ENCODE measurements at places on chromosomes 6 and 20. TPM values are rescaled to one million over a fixed set of nuclear protein-coding genes. Genes with fewer than 3 reads are reported as not detected.

GRCh38 chr20:4435225-4435624 lies 286.5 kb upstream of the PRND start:
- DNase-seq = no peak
- H3K27ac ChIP-seq = no peak overlapping the region
- H3K4me3 ChIP-seq = no peak overlapping the region
- no peaks in the 10 kb centered on the region for H3K4me1 ChIP-seq
- peaks cover 4% of the 10 kb centered on the region for H3K27me3 ChIP-seq
- no peaks in the 10 kb centered on the region for H3K36me3 ChIP-seq

- no peak for DNase-seq
- H3K27ac ChIP-seq = no peak overlapping the region
- H3K4me3 ChIP-seq = no peak overlapping the region
- peaks cover 29% of the 10 kb centered on the region for H3K4me1 ChIP-seq
- H3K36me3 ChIP-seq = peaks cover 23% of the 10 kb centered on the region
- no peaks in the 10 kb centered on the region for H3K27me3 ChIP-seq
Observed at GRCh38 chr20:25259788-25260254, 11.9 kb downstream of the PYGB start.

The PI16 gene
- 3.4 TPM for total RNA-seq

GRCh38 chr6:17828149-17828548 lies 121.4 kb upstream of the NUP153 start:
- H3K4me3 ChIP-seq = no peak overlapping the region
- no peak for DNase-seq
- H3K27me3 ChIP-seq = no peaks in the 10 kb centered on the region
- no peaks in the 10 kb centered on the region for H3K4me1 ChIP-seq
- H3K27ac ChIP-seq = no peak overlapping the region

GRCh38 chr6:28747631-28748157 lies 176.1 kb downstream of the TRIM27 start:
- H3K27me3 ChIP-seq = peaks cover 63% of the 10 kb centered on the region
- H3K4me3 ChIP-seq = no peak overlapping the region
- H3K27ac ChIP-seq = no peak overlapping the region
- H3K4me1 ChIP-seq = no peaks in the 10 kb centered on the region
- no peaks in the 10 kb centered on the region for H3K36me3 ChIP-seq

The USP49 gene
- 2.7 TPM for total RNA-seq

The CRYBG1 gene
- 24.9 TPM for total RNA-seq

The C20orf141 gene
- not detected for total RNA-seq

- H3K27me3 ChIP-seq = no peaks in the 10 kb centered on the region
- no peaks in the 10 kb centered on the region for H3K36me3 ChIP-seq
- no peaks in the 10 kb centered on the region for H3K4me1 ChIP-seq
- H3K27ac ChIP-seq = no peak overlapping the region
- no peak overlapping the region for H3K4me3 ChIP-seq
Observed at GRCh38 chr6:83462524-83462923, 31.7 kb upstream of the ME1 start.

- no peak overlapping the region for H3K27ac ChIP-seq
- no peaks in the 10 kb centered on the region for H3K36me3 ChIP-seq
- H3K4me3 ChIP-seq = no peak overlapping the region
- H3K4me1 ChIP-seq = no peaks in the 10 kb centered on the region
- no peaks in the 10 kb centered on the region for H3K27me3 ChIP-seq
Observed at GRCh38 chr20:21968486-21968885, 263.0 kb downstream of the PAX1 start.

GRCh38 chr20:39036011-39036410 lies 73.9 kb downstream of the DHX35 start:
- H3K27ac ChIP-seq = peak overlapping the region; percentile 11
- no peak overlapping the region for H3K4me3 ChIP-seq
- H3K36me3 ChIP-seq = peaks cover 77% of the 10 kb centered on the region
- no peaks in the 10 kb centered on the region for H3K27me3 ChIP-seq
- no peak for DNase-seq

DNA sequence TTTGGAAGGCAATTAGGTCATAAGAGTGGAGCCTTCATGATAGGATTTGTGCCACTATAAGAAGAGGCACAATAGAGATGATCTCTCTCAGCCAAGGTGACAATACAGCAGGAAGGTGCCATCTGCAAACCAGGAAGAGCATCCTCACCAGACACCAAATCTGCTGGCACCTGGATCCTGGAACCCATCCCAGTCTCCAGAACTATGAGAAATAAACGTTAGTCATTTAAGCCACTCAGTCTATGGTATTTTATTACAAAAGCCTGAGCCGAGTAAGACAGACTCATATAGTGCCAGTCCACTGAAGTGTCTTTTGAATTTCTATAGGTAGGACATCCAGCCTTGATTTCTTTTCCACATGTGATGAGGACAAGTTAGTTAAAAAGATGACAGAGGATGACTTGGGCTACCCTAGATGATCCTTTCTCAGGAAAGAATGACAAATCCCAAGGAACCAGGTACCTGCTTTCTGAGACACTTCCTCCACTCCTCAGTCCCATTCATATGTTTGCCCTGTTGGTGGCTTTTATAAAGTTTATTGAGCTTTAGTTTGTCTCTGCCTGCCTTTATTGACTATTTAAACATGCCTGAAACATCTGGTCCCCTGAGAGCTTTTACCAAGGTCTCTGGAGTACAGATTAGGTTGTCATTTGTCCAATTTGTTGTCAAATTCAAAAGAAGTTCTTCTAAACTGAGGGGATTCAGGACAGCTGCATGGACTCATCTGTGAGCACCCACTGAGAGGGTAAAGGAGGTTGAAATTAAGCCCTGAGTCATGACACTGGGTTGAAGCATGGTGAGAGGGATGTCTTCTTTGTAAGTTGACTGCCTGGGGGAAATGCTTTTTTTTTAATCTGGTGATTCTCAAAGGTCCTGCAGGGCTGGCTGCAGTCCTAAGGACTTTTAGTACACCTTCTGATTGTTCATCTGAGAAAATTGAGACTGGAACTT lies 165.0 kb upstream of the PLCB4 start:
- no peak overlapping the region for H3K27ac ChIP-seq
- no peak overlapping the region for H3K4me3 ChIP-seq
- no peaks in the 10 kb centered on the region for H3K27me3 ChIP-seq
- H3K36me3 ChIP-seq = no peaks in the 10 kb centered on the region
- no peaks in the 10 kb centered on the region for H3K4me1 ChIP-seq

DNA sequence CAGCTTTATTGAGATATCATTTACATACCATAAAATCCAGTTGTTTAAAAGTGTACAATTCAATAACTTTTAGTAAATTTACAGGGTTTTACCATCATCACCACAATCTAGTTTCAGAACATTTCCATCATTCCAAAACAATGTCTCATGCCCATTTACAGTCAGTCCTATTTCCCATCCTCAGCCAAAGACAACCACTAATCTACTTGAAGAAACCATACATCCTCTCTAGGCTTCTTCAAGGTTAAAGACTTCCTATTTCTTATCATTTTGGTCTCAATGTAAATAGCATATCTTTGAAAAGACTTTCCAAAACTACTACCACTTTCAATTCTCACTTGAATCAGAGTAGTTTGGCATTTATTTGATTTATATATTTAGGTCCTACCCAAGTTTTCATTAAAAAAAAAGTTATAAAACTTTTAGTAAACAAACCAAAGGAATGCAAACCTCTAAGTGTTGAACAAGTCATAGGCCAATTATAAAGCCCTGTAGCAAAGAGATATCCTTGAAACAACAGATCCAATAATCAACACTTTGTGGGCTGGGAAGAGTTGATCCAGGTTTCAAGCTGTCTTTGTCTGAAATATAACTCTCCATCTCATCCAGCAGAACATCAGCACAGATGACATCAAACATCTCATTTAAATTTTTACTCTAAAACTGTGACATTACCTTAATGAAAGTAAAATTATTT lies 211.3 kb upstream of the RUNX2 start:
- no peak for DNase-seq
- H3K27ac ChIP-seq = no peak overlapping the region
- no peaks in the 10 kb centered on the region for H3K4me1 ChIP-seq
- no peak overlapping the region for H3K4me3 ChIP-seq
- H3K36me3 ChIP-seq = no peaks in the 10 kb centered on the region

The HLA-DRB5 gene
- 197 TPM for total RNA-seq

The ADGRB3 gene
- total RNA-seq = 3.5 TPM

DNA sequence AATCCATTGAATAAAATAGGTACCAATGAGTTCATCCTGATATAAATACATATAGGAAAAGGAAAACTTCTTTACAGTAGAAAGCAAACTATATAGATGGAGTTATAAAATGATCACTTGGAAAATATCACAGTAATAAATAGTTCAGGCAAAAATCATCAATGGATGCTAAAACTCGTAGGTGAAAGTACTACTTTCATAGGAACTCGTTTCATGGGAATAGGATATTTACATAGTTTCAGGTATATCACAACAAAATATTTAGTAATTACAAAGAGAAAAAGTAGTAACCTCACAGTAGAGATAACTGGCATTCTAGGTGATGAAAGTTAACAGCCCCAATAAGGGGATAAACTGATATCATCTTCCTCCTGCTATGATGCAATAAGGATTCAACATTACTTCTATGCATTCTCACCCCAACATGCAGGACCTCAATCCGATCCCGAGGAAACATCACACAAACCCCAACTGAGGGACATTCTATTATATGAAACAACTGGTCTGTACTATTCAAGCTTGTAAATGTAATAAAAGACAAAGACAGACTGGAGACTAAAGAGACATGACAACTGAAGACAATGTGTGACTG lies 13.7 kb downstream of the DDO start:
- no peak overlapping the region for H3K27ac ChIP-seq
- no peaks in the 10 kb centered on the region for H3K36me3 ChIP-seq
- no peak overlapping the region for H3K4me3 ChIP-seq
- H3K27me3 ChIP-seq = no peaks in the 10 kb centered on the region
- DNase-seq = no peak

DNA sequence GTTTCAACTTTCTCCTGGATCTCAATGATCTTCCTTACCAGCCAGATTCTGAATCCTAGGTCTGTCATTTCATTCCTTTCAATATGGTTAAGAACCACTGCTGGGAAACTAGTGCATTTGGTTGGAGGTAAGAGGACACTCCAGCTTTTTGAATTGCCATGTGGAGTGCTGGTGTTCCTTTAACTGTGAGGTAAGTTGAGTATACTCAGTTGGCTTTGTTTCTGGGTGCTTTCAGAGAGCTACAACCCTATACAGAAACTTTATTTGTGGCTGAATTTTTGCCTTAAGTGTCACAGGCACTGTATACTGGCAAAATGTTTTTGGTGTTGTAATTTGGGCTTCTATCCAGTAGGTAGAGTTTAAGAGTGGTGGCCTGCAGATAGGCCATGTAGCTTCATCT lies 175.8 kb downstream of the TBC1D32 start:
- no peak overlapping the region for H3K4me3 ChIP-seq
- H3K27ac ChIP-seq = no peak overlapping the region
- no peaks in the 10 kb centered on the region for H3K27me3 ChIP-seq
- H3K36me3 ChIP-seq = peaks cover 6% of the 10 kb centered on the region
- DNase-seq = no peak

DNA sequence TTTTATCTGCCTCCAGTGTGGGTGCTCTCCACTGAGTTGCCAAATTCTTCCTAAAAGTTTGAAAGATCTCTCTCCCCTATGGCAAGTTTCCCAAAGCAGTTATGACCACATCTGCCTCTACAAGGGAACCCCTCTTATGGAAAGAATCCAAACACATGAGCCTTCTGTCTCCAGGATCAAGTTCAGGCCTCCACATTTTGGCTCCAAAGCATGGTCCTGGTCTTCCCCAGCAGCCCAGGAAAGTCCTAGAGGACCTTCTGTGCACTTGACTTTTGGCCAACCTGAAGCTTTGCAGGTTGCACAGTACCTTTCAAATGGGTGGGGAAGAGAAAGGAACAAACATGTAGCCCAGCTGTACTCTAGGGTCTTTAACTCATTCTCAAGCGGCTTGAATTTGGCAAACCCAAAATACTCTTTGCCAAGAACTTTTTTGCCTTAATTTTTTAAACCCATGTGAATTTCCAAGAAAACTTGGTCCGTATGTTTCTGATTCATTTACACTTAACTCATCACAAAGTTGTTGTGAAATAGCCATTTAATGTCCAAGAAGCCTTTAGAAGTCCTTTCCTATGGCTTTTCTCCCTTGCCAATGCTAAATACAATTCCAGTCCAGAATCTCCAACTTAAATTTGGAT lies 240.1 kb upstream of the TBX18 start:
- no peak overlapping the region for H3K27ac ChIP-seq
- H3K4me1 ChIP-seq = no peaks in the 10 kb centered on the region
- no peaks in the 10 kb centered on the region for H3K36me3 ChIP-seq
- no peaks in the 10 kb centered on the region for H3K27me3 ChIP-seq
- no peak for DNase-seq

GRCh38 chr6:15220062-15220461 lies 25.8 kb upstream of the JARID2 start:
- no peak overlapping the region for H3K27ac ChIP-seq
- H3K27me3 ChIP-seq = no peaks in the 10 kb centered on the region
- H3K4me1 ChIP-seq = no peaks in the 10 kb centered on the region
- DNase-seq = no peak
- H3K36me3 ChIP-seq = no peaks in the 10 kb centered on the region

- no peaks in the 10 kb centered on the region for H3K36me3 ChIP-seq
- DNase-seq = no peak
- no peaks in the 10 kb centered on the region for H3K4me1 ChIP-seq
- no peaks in the 10 kb centered on the region for H3K27me3 ChIP-seq
Observed at GRCh38 chr6:132669690-132670291, 10.8 kb upstream of the TAAR1 start.

GRCh38 chr6:118197539-118197938 lies 290.5 kb downstream of the SLC35F1 start:
- H3K36me3 ChIP-seq = no peaks in the 10 kb centered on the region
- H3K4me3 ChIP-seq = no peak overlapping the region
- H3K27me3 ChIP-seq = no peaks in the 10 kb centered on the region
- DNase-seq = no peak

- H3K27ac ChIP-seq = peak overlapping the region; percentile 24
- DNase-seq = no peak
- H3K4me3 ChIP-seq = no peak overlapping the region
- H3K4me1 ChIP-seq = peaks cover 13% of the 10 kb centered on the region
Observed at GRCh38 chr6:167734662-167735083, 92.0 kb upstream of the AFDN start.

GRCh38 chr20:24987873-24988835 lies 4.4 kb downstream of the APMAP start:
- peaks cover 26% of the 10 kb centered on the region for H3K4me1 ChIP-seq
- no peak overlapping the region for H3K27ac ChIP-seq
- DNase-seq = peak; percentile 23
- H3K36me3 ChIP-seq = no peaks in the 10 kb centered on the region
- H3K4me3 ChIP-seq = no peak overlapping the region
- H3K27me3 ChIP-seq = no peaks in the 10 kb centered on the region

The NT5DC1 gene
- 49.7 TPM for total RNA-seq

GRCh38 chr6:17036065-17036393 lies 65.8 kb upstream of the STMND1 start:
- no peaks in the 10 kb centered on the region for H3K36me3 ChIP-seq
- no peak overlapping the region for H3K4me3 ChIP-seq
- no peaks in the 10 kb centered on the region for H3K4me1 ChIP-seq

The CYP39A1 gene
- 7.8 TPM for total RNA-seq

Measured in upper lobe of right lung (tissue), 1 donor.